ENCODE measurements at places on chromosomes 16 and 17.

GRCh38 chr16:89009343-89010209 is 32.6 kb upstream of the CBFA2T3 start:
- DNase-seq: no peak

GRCh38 chr16:55499951-55500529 is 8.8 kb upstream of the LPCAT2 start:
- DNase-seq: no peak

DNA sequence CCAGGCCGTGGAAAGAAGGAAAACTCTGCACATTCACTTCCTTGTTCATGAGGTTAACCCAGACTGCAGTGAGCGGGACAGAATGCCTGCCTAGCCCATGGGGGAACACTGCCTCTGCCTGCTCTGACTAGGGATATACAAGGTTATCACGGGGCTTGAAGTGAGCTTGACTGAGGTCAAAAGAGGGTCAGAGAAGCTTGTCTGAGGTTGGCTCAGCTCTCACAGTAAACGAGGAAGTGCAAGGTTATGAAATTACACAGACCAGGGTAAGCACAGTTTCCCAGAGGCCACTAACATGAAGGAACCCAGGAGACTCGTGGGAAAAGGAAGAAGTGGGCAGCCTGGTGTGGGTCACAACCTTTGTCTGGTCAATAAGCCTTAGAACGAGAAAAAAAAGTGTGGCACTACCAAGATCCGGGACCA is 28.7 kb downstream of the HIC1 start:
- no peak for DNase-seq

DNA sequence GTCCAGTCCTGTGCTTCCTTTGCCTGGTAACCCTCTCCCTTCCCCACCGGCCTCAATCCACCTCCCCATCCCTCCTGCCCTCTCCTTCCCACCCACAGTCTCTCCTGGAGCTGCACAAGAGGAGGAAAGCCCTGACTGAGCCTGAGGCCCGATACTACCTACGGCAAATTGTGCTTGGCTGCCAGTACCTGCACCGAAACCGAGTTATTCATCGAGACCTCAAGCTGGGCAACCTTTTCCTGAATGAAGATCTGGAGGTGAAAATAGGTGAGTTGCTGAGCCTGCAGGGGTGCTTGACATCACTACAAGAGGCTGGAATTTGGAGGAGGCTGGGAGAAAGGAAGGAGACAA is 1.3 kb downstream of the PLK1 start:
- no peak for DNase-seq

GRCh38 chr16:46658925-46659324 is 30.1 kb downstream of the VPS35 start:
- DNase-seq: no peak

- DNase-seq: no peak
These were observed 12.4 kb upstream of the HEATR6 start for GRCh38 chr17:60091109-60091508.

DNA sequence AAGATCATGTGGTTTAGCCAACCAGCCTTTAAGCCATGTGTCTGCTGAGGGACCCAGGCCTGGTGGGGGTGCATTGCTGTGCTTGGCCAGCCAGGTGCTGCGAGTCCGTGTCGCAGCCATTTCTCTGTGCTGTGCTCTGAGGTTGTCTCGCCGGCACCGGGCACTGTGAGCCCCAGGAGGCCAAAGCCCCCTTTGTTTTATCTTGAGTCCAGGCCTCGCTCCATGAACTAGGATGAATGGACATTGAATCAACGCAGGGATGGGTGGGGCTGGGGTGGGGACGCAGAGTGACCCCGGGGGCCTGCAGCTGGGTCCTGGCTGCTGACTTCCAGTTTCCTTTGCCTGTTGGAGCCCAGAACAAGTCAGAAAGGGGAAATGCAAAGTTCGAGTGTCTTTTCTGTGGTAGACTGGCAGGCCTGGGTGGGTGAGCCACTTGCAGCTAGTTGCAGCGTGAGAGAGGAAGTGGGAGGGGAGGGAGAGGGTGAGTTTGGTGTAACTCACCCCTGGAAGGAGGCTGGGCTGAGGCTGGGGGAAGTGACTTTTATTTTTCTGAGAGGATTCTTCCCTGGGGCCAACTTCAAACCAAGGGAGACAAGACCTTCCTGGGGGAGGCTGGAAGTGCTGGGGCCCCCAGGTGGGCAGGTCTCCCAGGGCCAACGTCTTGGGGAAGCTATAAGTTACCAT is 324.7 kb downstream of the SEC14L1 start:
- DNase-seq: peak; percentile 49

GRCh38 chr17:16980813-16981731 is 9.2 kb upstream of the TNFRSF13B start:
- no peak for DNase-seq

GRCh38 chr16:23594186-23594585 is 1.9 kb downstream of the NDUFAB1 start:
- DNase-seq: no peak

- DNase-seq: no peak
These were observed 49.8 kb downstream of the BRD7 start for GRCh38 chr16:50318796-50319578.

DNA sequence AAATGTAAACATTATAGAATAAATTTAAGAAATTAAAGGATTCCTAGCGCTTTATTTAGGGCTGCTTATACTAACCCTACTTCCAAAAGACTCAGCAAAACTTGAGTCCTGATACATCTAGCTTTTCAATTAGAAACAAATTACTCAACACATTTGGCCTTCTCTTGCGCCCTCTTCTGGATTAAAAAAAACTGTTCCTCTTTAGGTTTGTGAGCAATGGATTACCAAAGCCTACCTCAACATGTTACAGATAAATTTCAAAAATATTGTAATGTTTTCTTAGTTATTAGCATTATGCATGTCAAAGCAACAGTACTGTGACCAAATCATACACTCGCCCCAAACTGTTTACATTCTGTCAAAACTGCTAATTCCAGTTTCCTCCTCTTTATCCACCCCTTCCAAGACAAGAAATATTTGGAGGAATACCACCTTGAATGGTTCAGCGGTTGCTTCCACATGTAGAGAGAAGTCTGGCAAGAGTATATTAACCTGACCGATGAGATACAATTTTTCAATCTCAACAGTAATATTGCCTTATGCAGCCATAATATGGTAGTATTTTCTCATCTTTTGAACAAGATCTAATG is 2.7 kb downstream of the NUFIP2 start:
- DNase-seq: no peak

GRCh38 chr17:65170839-65171238 is 33.7 kb downstream of the RGS9 start:
- DNase-seq: no peak

GRCh38 chr17:38881600-38882191 is 11.8 kb downstream of the LASP1 start:
- DNase-seq: no peak

- DNase-seq: no peak
These were observed 31.3 kb upstream of the DDX52 start for GRCh38 chr17:37674511-37674910.

DNA sequence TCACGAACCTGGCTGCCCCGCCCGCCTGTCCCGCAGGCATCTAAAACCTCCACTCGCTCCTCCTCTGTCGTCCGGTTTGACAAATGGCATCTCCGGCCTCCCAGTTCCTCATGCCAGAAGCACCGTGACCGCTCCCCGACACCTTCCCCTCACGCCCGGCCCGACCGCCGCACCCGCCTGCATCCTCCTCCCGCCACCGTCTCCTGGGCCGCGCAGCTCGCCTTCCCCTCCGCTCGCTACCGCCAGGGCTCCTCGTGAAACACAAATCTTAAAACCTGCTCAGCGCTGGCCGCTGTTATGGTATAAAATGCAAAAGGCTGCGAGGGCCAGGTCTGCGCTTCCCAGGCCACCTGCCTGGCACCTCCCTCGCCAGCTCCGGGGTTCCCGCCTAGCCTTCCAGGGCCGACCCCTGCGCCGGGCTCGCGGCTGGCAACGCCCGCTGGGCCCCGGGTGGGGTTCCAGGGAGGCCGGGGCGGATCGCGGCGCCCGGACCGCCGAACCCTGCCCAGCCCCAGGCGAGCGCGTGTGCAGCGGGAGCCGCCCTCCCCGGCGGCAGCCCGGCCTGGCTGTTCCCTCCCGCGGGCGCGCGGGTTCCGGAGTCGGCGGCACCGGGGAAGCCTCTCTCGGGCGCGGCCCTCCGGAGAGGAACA is 488 bp downstream of the SPSB3 start:
- no peak for DNase-seq

DNA sequence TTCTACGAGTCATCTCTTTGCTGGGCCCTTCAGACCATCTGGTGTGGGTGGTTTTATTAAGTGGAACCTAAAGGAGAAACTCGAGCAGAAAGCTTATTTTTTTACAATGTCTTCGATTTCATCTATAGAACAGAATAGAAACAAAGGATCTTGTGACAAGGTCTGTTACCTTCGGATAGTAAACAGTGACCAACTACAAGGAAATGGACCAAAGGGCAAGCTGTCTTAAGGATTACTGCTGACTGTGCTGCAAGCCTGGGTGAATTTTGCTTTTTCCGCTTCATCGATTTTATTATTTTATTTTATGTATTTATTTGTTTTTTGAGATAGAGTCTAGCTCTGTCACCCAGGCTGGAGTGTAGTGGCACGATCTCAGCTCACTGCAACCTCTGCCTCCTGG is 348.9 kb upstream of the ERCC4 start:
- no peak for DNase-seq

DNA sequence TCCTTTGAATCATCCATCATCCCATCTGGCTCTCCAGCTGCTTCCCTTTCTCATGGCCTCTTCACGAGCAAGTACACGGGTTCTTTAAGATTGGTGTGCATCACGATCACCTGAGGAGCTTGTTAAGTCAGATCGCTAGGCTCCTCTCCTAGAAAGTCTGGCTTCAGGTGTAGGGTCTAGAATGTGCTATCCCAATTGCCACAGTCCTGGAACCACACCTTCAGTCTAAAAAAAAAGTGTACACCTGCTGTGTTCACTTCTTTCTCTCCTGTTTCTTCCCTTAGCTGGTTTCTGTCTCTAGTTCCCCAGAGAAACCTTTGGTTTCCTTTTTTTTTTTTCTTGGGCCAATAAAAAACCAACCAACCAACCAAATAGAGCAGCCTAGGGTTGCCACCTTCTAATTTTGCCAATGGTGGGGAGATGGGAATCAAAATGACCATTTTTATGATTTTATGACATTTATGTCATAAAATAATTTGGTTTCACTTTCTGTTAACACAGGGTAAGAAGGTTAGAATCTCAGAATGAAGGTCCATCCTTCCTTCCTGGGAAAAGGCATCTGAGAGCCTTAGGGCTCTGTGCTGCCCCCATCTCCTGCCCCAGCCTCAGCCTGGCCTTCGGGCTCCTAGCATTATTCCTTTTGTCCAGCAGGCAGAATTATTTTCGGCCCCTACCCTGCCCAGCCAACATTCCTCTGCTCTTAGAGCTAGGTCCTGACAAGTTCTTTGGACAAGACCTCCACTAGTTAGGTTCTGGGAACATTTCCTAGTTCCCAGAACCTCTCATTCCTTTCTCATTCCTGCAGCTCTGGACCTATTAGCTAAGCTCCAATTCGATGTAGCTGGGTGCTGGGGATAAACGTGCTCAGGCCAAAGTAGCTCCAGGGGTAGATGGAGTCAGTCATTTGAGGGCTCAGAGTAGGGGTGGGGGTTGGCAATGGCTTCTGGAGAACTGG is 1.9 kb upstream of the GGT6 start:
- DNase-seq: no peak

DNA sequence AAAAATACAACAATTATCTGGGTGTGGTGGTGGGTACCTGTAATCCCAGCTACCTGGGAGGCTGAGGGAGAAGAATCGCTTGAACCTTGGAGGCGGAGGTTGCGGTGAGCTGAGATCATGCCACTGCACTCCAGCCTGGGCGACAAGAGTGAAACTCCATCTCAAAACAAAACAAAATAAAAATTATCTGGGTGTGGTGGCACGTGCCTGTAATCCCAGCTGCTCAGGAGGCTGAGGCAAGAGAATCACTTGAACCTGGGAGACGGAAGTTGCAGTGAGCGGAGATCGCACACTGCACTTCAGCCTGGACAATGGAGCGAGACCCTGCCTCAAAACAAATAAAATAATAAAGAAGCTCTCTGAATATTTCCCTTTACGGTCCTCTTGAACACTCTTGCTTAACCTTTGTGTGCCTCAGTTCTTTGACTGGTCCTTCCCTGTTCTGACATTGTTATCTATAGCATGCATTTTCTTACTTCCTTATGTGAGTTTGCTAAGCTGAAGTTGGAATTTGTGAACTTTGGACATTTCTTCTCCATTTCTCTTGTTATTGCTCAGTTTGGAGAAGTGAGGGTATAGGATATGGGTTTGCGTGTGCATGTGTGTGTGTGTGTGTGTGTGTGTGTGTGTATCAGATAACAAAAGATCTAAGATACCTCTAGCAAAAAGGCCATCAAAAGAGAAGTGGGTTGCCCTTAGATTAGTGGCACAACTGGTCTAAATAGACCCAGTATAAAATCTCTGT is 29.7 kb upstream of the WSB1 start:
- DNase-seq: no peak

- DNase-seq: no peak
These were observed 36.9 kb downstream of the SNTB2 start for GRCh38 chr16:69223882-69224281.

DNA sequence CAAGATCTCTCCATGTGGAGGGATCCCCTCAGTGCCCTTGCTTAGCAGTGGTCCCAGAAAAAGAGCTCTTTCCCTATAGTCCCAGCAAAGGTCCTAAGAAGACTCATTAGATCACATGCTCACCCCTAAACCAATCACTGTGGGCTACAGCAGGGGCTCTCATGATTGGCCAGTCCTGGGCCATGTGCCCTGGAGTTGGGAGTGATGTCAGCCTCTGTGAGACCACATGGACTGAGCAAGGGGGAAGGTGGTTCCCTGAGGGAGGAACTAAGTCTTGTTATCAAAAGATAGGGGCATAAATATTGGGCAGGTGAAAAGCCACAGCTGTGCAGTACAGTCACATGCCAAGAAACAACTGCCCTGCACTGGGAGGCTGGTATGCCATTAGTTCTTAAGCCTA is 51.3 kb downstream of the SCNN1B start:
- DNase-seq: no peak

DNA sequence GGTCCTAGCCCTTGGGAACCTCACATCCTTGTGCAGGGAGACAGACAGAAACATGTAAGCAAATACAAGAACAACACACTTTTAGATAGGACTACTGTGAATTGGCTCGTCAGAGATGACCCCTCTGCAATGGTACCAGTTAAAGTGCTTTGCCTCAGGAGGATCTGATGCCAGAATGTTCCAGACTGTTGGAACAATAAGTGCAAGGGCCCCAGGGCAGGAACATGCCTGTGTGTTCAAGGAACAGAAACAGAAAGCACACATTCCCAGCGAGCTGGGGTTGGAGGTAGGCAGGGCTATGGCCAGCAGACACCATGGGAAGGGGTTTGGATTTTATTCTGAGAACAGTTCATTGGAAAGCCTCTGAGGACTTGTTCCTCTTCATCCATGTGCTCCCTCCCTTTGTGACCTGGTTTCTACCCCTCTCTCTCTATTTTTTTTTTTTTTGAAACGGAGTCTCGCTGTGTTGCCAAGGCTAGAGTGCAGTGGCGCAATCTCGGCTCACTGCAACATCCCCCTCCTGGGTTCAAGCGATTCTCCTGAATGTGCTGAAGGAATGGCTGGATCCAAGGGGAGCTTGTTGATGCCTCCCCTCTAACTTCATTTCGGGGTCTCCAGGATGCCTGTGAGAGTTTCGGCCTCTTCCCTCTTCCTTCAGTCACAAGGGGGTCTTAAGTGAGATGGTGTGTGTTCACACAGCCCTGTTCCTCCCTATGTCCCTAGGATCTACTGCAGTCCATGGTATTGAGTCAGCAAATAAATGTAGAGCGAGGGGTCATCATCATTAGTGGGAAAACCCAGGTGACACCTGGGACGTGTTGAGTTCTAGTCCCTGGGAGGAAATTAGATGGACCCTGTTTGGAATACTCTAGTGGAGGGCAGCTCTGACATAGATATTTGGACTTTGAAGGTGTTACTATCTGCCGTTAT is 6.4 kb downstream of the STAT5A start:
- DNase-seq: no peak

Measured in stimulated activated CD8-positive, alpha-beta memory T cell treated with anti-CD3 and anti-CD28 coated beads, Interleukin-4, amount 100 ng/mL, for 4 hours (primary cell).